Melanocyte of skin (primary cell): ENCODE measurements at places on chromosomes 2 and 18. TPM values are rescaled to one million over a fixed set of nuclear protein-coding genes. Genes with fewer than 3 reads are reported as not detected.

Gene RSAD2
- total RNA-seq, result 52.6 and 98.9 TPM in 2 replicates

Gene TGFBRAP1
- total RNA-seq, result 47.6 and 49.8 TPM in 2 replicates

Gene REG3A
- not detected in 2 replicates for total RNA-seq

Gene SLC9A4
- not detected in 2 replicates for total RNA-seq

Gene NUP35
- 14.8 and 18.9 TPM in 2 replicates for total RNA-seq

Gene CD226
- 1.0 and 2.2 TPM in 2 replicates for total RNA-seq

Gene LRRC30
- total RNA-seq, result not detected in 2 replicates

Gene SERPINB4
- not detected in 2 replicates for total RNA-seq

Gene SLC35F5
- 201 and 323 TPM in 2 replicates for total RNA-seq

Gene MDH1B
- 0.67 and 2.0 TPM in 2 replicates for total RNA-seq

Gene GCG
- total RNA-seq, result not detected in 2 replicates

Gene IL18RAP
- not detected in 2 replicates for total RNA-seq

Gene NYAP2
- total RNA-seq, result not detected in 2 replicates

Gene CTLA4
- total RNA-seq, result 11.0 and 23.1 TPM in 2 replicates

Gene SMARCAL1
- total RNA-seq, result 17.2 and 22.5 TPM in 2 replicates

Gene TMEM247
- total RNA-seq, result not detected in 2 replicates

Gene UGT1A8
- total RNA-seq, result not detected in 2 replicates

Gene MAPRE3
- total RNA-seq, result 3.2 and 4.0 TPM in 2 replicates

Gene ASB18
- total RNA-seq, result not detected in 2 replicates

Gene CD28
- total RNA-seq, result not detected in 2 replicates

Gene EMILIN1
- total RNA-seq, result 4.0 and 8.0 TPM in 2 replicates

Gene RPS27A
- total RNA-seq, result 410 and 556 TPM in 2 replicates

Gene CMPK2
- 34.2 and 196 TPM in 2 replicates for total RNA-seq

Gene KIF1A
- total RNA-seq, result 0.36 and 1.0 TPM in 2 replicates

Gene PTH2R
- not detected in 2 replicates for total RNA-seq

Gene TRIM54
- not detected in 2 replicates for total RNA-seq

Gene CKAP2L
- total RNA-seq, result 15.0 and 15.7 TPM in 2 replicates

Gene ZSWIM2
- not detected in 2 replicates for total RNA-seq

Gene OR6B2
- not detected in 2 replicates for total RNA-seq

Gene NABP1
- 27.0 and 34.9 TPM in 2 replicates for total RNA-seq

Gene IL1RL2
- total RNA-seq, result 0.31 and 0.33 TPM in 2 replicates

Gene BOK
- total RNA-seq, result 3.3 and 4.6 TPM in 2 replicates

Gene WIPF1
- total RNA-seq, result 49.5 and 50.6 TPM in 2 replicates

Gene DSG1
- total RNA-seq, result not detected in 2 replicates

Gene IL36RN
- total RNA-seq, result not detected in 2 replicates
